ENCODE measurements at places on chromosomes 7 and 10.

DNA sequence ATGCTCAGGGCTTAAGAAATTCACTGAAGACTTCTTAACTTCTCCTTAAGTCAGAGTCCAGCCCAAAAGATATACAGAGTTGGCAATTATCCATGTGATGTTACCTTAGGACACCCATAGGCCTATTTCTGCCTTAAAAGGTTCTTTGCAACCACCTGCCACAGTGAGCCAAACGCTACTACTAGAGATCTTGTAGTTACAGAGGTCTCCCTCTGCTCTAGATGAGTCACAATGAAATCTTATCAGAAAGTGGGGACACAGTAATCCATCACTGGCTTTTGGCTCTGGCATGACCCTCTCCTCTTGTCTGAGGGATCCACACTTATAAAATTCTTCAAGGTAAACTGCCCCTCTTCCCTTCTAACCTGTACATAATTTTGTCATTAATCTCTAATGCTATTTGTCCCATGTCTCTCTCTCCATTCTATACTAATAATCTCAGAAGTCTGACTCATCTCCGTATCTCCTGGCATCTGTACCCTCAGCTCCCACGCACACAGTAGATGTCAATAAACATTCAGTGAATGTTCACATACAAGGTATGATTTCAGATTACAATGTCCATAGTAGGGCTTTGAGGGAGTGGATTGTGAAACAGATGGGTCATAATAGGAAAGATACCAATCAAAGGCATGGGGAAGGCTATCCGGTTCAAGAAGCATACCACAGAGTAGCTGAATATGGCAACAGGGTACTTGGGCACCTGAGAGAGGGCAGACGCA lies 112.1 kb downstream of the SGMS1 start:
- DNase-seq = no peak

GRCh38 chr7:139205843-139206242 lies 25.2 kb upstream of the UBN2 start:
- no peak for DNase-seq

DNA sequence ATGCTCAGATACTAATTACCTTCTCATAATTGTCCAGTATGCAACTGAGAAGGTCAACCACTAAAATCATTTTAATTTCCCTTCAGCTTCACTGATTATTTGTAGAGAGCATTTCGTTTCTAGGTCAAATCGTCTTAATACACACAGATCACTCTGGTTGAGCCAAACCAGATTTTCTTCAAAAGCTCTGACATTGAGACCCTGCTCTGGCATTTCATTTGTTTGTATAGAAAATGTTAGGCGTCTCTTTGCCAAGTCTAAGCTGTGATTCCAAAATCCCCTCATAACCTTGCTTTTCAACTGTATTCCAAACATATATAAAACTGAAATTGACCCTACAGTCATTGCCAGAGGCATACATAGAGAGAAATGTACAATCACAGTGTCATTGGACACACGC lies 520.0 kb downstream of the CNTNAP2 start:
- no peak for DNase-seq

GRCh38 chr10:44467090-44467489 lies 82.2 kb upstream of the CXCL12 start:
- no peak for DNase-seq

- peak; percentile 88 for DNase-seq
These were observed 59.9 kb downstream of the MAP3K8 start for GRCh38 chr10:30493609-30494530.

DNA sequence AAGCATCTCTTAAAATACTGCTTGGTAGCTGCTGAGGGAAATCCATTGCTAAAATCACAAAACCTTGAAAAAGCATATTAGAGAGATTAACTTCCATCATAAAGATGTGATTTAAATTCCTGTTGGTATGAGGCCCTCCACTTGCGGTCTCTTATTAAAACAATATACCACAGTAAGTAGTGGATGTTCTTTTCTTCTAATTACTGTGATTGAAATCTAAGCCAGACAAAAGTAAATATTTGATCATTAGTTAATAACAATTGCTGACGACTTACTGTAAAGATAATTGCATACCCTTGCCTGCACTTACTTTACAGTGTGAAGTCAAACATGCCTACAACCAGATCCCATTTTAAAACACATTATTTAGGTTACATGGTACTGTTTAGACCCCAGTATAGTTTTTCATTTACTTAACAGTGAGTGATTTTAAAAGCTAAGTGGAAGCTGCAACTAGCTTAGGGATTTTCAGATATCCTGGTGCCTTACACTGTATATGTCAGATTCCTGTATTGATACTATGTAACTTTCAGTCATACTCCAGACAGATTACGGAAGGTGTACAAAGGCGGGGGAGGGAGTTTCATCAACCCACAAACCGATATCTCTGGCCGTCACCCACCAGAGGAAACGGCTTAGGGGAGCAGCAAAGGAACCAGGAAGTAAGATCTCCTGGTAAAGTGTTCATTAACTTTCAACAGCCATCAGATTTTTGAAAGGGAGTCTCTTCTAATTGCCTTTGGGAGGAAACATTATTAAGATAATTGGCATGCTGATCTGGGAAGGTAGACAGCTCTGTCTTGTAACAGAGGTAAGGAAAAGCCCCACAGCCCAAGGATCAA lies 986 bp downstream of the NRP1 start:
- no peak for DNase-seq

DNA sequence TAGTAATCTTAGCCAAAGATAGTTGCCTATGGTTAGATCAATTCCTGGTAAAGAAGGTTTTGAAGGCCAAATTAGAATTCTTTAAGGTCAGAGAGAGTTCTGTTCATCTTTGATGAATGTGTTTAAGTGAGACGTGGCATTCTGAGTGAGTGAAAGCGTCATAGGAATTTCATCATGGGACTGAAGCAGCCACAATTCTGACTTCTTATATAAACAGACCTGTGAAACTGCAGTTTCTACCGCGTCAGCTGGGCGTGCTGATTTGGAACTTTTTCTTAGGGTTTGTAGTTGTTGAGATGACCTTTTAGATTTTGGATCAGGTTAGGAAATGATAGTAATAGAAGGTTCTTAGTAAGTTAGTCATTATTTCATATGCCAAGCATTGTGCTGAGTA lies 103.8 kb downstream of the CNNM2 start:
- no peak for DNase-seq

DNA sequence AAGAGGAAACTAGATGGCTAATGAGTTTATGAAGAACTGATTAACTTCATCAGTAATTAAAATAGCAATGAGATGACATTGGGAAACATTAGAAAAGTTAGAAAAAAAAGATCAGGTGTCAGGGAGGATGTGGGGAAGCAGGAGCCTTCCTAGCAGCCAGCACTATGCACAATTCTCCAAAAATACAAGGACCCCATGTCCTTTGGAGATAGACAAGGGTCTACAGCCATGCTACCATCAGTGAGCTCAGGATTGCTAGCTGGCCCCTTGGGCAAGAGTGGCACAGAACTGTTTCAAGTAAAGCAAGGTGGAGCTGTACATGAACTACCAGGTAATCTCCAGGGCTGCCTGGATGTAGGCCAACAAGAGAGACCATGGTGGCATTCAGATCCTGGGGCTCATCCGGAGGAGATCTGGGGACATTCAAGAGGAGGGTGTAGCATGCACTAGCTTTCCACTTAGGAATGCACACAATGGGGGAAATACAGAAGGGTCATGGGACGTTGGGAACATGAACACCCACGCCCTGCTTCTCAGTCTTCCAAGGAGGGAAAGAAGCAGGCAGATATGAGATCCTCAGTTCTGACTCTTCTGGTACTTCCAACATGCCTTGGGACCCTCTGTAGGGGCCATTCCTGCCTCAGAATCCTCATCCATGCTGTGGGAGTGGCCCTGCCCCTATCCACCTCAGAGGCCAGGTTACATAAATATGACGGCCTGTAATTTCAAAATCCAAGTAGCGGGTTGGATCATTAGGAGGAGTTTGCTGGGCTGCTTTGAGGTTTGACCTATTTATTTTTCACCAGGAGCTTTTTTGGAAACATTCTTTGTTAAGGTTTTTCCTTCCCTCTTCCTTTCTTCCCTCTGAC lies 82.2 kb upstream of the HABP2 start:
- DNase-seq = no peak

GRCh38 chr10:22727663-22728062 lies 13.3 kb upstream of the PIP4K2A start:
- DNase-seq = no peak

GRCh38 chr10:8035006-8035640 lies 19.4 kb upstream of the GATA3 start:
- DNase-seq = no peak

DNA sequence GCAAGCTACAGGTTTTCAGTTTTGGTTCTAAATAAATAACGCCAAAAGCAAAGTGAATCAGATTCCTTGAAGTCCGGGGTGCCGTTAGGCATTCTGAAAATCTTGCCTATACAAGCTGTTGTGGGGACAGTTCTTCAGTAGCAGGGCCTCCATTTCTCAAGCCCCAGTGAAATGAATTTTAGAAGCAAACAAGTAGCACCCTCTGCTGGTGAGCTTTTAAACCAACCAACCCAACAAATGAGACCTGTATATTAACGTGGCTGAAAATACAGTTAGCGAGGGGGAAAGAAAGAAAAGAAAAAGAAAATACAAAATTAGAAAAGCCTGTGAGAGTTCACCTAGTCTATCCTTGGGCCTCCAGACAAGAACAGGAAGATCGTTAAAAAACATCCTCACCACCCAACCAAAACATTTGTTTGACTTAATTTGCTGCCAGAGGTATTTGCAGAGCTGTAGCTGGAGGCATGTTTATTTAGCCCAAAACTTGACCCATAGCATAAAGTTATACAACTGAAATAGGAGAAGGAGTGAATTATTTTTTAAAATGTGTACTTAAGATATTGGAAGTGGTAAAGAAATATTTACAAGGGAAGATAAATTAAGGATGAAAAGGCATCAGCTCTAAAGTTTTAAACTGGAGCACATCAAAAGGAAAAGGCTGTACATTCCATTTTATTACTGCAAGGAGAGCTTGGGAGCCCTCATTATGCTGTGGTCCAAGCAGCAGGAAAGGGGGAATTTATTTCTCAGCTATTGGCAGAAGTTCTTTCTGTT lies 98.9 kb downstream of the DYNC1I1 start:
- DNase-seq = no peak

DNA sequence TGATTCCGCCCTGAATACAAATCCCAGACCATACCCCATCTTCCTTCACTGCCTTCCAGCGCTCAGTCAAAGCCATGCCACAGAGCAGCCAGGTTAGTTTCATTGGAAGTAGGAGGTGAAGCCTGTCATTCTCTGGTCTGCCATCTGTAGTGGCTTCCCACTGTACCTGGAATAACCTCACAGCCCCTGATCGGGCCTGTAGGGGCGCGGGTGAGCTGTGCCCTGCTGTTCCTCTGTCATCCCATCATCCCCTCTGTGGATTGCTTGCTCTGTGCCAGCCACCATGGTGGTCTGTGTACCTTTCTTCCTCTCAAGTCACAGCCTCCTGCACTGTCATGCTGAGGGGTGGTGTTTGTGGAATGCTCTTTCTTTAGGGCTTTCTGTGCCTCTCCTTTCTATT lies 155.1 kb downstream of the ZNF22 start:
- DNase-seq = no peak

GRCh38 chr7:85851571-85852193 lies 664.8 kb upstream of the SEMA3D start:
- DNase-seq = no peak

DNA sequence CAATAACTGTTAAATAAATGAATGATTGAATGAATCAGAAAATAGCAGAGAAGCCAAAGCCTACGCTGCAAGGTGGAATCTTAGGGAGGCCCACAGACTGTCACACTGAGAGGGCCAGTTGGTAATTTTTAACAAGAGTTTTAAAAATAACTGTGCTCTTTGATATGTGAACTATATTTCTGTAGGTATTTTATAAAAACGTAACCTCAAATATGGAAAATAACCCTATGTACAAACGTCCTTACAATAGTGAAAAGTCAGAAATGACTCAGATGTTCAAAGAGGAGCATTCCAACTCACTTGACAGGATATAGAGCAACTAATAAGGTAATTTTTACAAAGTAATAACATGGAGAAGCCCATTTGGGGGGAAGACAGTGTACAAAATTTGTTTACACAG lies 18.9 kb upstream of the TMEM273 start:
- DNase-seq = no peak

GRCh38 chr10:7483848-7484247 lies 73.0 kb upstream of the SFMBT2 start:
- no peak for DNase-seq

GRCh38 chr10:122282253-122282671 lies 11.2 kb downstream of the BTBD16 start:
- no peak for DNase-seq

DNA sequence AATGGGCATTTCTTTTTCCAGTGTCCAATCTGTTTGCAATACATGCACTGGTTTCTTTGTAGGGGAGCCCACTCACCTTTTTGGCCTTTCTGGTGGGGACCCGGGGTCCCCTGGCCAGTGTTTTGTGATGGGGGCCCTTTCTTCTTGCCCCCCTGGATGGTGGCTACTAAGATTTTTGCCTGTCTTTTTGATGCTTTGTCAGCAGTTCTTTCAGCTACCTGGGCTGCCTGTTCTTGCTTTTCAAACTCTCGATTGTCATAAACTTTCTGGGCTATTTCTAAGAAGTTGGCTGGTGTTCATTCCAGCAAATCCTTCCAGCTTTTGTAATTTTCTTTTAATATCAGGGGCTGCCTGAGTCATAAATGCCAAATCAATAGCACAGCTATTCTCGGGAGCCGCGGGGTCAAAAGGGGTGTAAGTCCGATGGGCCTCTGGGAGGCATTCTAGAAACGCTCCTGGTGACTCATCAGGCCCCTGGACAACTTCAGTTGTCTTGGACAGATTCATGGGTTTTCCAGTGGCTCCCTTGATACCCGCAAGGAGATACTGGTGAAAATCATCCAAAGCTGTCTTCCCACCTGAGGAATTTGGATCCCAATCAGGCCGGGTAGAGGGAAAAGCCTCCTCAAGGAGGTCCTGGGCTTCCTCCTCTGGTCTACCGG lies 79.0 kb downstream of the PRR15 start:
- DNase-seq = no peak

GRCh38 chr7:73905360-73905759 lies 44.4 kb downstream of the TMEM270 start:
- DNase-seq = no peak

DNA sequence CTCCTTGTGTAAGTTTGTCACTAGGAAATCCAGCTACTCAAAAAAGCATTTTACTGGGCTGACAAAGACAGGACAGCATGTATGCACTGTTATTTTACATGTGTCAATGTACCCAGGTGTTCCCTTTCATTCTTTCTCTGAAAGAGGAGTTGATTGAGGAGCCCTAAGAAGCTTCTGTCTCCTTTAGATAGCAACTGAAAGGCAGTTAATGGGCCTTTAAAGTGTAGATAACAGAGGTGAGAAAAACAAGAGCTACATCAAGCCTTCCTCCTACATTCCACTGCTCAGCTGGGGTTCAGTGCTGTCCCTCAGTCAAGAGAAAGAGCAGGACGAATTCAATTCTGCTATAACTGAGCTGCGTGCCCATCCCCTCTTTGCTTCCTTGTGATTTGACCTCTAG lies 12.8 kb upstream of the WIPF3 start:
- DNase-seq = no peak

- no peak for DNase-seq
These were observed 177.3 kb downstream of the C7orf25 start for GRCh38 chr7:42734568-42734967.

Data from CD4-positive, alpha-beta T cell treated with Interferon gamma for 1 hour (primary cell).